Stimulated activated CD4-positive, alpha-beta T cell treated with anti-CD3 and anti-CD28 coated beads, Interleukin-1b, Interleukin-23, amount 100 ng/mL, for 1 hour (primary cell): ENCODE measurements at places on chromosomes 3 and 15.

DNA sequence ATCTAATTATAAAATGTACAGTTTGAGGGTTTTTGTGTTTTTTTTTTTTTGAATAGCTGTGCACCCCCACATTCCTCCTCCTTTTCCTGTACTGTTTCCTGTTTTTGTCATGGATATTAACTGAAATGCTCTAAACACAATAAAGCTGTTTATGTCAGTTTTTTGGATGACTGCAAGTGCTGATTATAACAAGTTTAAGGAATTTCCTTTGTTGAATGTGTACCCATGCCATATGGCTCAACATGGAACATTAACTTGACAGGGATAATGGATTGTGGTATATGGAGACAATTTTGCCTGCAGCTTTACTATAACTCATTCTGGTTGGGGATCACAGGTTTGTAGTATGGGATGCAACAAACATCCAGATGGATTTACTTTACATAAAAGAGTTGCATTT is 216.4 kb downstream of the TCF12 start:
- no peak for DNase-seq

- no peak for DNase-seq
These were observed 6.6 kb downstream of the ATP6V1A start for GRCh38 chr3:113753376-113753985.

DNA sequence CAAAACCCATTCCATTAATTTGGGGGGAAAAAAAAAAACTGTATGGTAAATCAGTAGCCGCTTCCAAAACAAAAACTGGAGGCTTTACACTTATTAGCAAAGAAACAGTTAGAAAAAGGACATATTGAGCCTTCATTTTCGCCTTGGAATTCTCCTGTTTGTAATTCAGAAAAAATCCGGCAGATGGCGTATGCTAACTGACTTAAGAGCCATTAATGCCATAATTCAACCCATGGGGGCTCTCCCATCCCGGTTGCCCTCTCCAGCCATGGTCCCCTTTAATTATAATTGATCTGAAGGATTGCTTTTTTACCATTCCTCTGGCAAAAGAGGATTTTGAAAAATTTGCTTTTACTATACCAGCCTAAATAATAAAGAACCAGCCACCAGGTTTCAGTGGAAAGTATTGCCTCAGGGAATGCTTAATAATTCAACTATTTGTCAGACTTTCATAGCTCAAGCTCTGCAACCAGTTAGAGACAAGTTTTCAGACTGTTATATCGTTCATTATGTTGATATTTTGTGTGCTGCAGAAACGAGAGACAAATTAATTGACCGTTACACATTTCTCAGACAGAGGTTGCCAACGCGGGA is 9.4 kb upstream of the RPL24 start:
- DNase-seq, result no peak

- DNase-seq, result no peak
These were observed 18.3 kb downstream of the SLC12A8 start for GRCh38 chr3:125194061-125194848.

- no peak for DNase-seq
These were observed 6.8 kb downstream of the EDEM1 start for GRCh38 chr3:5194341-5194740.

GRCh38 chr15:95995375-95996168 is 334.9 kb upstream of the NR2F2 start:
- DNase-seq, result no peak

DNA sequence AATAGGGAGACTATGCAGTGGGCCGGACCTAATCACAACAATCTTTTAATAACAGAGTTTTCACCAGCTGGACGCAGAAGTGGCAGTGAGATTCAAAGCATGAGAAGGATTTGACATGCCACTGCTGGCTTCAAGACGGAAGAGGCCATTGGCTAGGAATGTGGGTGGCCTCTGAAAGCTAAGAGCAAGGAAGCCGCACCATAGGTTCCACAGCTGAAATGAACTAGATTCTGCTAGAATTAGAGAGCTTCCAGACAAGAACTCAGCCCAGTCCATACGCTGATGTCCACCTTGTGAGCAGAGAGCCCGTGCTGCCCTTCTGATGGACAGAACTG is 6.9 kb upstream of the NCBP2 start:
- no peak for DNase-seq

DNA sequence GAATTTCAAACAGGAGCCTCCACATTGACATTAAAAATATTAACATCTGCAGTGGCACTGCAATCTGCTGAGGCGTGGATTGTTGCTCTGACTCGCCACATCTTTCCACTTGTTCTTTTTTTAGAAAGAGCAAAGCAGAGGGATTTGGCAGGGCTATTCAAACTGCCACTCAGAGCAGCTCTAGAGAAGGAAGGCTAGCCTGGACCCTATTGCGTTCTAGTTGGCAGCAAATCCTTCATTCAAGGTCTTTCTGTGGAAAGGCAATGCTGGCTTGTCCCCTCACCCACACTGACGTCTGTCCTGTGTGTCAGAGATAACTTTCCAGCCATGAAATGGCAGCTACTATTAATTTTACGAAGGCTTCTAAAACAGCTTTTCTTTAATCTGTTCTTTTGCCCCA is 483.2 kb upstream of the SGO1 start:
- DNase-seq, result no peak

- no peak for DNase-seq
These were observed 77.0 kb upstream of the PRR23C start for GRCh38 chr3:139121513-139122220.

DNA sequence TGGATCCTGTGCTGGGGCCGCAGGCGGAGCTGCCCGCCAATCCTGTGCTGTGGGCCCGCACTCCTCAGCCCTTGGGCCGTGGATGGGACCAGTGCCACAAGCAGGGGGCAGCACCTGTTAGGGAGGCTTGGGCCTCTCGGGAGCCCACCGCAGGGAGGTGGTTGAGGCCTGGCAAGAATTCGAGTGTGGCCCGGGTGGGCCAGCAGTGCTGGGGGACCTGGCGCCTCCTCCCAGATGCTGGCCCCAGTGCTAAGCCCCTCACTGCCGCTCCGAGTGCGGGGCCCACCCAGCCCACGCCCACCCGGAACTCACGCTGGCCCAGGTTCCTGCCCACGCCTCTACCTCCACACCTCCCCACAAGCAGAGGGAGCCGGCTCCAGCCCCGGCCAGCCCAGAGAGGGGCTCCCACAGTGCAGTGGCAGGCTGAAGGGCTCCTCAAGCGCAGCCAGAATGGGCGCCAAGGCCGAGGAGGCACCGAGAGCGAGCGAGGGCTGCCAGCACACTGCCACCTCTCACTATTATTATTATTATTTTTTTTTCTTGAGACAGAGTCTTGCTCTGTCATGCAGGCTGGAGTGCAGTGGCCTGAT is 31.4 kb upstream of the TBL1XR1 start:
- DNase-seq, result no peak

- no peak for DNase-seq
These were observed 81.5 kb upstream of the RASGRF1 start for GRCh38 chr15:79172032-79172481.

DNA sequence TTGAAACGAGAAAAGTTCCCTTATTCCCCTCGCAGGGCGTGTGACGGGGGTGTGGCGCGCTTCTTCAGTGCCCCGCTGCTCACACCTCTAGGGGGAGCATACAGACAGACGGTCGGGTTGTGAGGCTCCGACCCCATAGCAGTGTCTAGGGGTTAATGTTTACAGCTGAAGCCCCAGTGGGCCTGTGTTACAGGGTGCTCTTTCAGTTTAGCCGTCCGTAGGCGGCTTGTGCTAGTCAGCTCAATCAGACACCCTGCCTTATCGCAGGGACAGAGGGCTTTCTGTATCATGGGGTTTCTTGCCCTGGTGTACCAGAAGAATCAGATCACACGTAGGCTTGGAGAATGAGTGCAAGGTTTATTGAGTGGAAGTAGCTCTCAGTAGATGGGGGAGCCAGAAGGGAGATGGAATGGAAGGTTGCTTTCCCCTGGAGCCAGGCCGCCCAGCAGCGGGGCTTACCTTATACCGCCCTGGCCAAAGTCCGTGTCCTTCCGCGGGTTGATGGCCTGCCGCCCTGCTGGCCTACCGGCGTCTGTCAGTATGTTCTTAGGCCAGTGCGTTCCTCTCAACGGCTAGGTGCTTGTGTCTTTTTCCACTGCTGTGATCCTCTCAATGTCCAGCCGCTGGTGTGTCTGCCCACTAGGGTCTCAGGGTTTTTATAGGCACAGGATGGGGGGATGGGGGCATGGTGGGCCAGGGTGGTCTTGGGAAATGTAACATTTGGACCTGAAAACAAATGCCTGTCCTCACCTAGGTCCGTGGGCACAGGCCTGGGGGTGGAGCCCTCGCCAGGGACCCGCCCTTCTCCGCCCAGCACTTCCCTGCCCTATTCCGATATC is 32.2 kb upstream of the ACP3 start:
- no peak for DNase-seq

- no peak for DNase-seq
These were observed 74.0 kb upstream of the MANF start for GRCh38 chr3:51311055-51311454.

- DNase-seq, result no peak
These were observed 85.0 kb upstream of the STAC start for GRCh38 chr3:36295296-36295695.

- DNase-seq, result no peak
These were observed 6.4 kb downstream of the DUT start for GRCh38 chr15:48337607-48338006.

- no peak for DNase-seq
These were observed 306.2 kb downstream of the NLGN1 start for GRCh38 chr3:173703771-173704170.

- no peak for DNase-seq
These were observed 1.1 kb downstream of the IQCF6 start for GRCh38 chr3:51777985-51778384.

- no peak for DNase-seq
These were observed 98.6 kb downstream of the ARNT2 start for GRCh38 chr15:80502782-80503181.

DNA sequence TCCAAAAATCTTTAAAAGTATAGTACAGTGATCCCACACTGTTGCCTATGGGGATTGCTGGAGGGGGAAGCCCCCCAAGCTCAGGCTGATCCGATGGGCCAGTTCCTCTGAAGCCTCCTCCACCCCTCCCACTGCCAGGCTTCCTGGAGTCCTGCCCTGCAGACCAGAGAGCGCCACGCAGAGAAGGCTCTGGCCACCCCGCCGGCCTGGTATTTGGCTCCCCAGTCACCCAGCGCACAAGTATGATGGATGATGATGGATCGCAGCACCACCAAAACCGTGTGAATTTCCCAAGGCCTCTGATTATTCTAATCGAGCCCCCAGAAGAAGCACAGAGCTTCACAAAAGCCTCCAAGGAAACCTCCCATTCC is 259.0 kb downstream of the MECOM start:
- no peak for DNase-seq

DNA sequence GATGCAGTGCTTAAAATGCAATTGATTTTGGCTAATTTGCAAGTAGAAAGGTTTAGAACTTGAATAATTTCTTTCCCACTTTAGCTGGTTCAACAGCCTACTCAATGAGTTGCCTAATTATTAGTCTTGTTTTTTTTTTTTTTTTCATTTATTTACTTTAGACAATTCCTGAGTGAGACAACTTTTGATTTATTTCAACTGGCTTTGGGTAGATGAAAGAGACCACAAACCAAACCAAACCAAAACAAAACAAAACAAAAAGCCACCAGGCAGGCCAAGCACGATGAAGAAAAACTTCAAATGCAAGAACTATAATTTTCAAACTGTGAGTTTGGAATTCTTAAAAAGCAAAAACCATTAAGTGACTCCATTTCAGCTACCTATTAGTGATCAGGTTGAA is 469.9 kb downstream of the GBE1 start:
- no peak for DNase-seq

DNA sequence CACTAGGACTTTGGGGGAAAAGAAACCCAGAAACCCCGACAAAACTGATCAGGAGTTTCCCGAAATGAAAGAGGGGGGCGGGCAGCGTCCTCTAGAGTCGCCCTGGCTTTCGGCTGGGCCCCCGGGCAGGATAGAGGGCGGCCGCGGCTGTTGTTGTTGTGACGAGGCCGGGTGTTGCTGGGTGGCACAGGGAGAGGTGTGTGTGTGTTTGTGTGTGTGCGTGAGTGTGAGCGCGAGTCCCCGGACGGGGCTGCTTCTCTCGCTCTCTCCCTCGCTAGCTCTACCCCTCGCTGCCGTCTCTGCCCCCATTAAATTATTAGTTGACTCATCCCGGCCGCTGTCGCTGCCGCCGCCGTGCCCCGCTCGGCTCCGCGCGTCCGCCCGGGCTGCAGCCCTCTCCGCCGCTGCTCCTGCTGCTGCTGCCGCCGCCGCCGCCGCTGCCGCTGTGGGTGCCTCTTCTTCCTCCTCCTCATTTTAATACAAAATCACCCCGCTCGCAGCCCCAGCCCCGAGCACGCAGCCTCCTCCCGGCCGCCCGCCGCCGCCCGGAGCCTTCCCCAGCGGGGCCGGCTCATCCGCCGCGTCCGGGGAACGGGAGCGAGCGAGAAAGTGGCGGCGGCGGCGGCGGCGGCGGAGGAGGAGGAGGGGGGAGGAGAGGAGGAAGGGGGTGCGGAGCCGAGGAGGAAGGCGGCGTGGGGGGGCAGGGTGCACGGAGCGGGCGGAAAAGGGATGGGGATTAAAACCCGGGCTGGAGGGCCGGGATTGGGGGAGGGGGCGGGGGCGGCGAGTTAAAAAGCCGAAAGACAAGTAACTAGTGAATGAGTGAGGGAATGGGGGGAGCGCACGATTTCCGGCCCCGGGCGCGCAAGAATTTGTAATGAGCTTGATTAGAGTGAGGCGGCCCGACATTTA is at the start of gene SATB1:
SATB1 (minus strand) TSS at position 611 of the 912 bp plus-strand sequence. CDS start 4,372 bp downstream, outside the sequence.
- no peak for DNase-seq

DNA sequence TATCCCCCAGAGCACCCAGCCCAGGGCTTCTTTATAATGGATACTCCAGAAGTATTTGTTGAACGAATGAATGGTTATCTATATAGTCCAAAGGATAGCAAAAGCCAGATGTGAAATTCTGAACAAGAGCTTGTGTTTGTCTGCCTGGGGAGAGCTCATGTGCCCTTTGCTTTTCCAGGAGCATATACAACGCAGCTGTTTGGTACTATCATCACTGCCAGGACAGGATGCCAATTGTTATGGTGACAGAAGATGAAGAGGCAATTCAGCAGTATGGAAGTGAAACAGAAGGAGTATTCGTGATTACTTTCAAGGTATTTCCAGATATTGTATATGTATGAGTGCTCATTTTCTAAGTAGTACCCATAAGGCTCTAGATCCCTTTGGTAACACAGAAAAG is 15.2 kb downstream of the DIS3L start:
- no peak for DNase-seq

DNA sequence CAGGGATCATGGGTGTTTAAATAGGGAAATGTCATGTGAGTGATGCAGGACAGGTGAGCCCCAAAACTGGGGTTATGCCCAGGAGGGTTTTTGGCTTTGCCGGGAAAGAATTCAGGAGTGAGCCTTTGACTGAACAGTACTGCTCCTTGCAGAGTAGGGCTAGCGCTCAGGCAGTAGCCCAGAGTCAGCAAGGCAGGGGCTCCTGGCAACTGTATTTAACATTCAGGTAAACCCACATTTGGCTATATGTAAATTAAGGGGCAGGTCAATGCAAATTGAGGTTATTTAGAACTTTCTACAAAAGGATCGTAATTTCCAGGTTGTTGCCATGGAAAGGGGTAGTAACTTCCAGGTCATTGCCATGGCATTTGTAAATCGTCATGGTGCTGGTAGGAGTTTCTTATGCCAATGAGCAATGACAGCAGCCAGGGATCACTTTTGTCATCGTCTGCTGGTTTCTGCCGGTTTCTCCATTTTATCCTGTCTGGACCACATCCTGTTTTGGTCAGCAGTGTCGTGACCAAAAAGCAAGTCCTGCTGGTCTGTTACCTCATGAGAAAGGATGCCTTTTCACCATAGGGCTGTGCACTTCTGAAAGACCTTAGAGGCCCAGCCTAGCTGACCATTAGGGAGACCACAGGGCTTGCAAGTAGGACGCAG is 24.3 kb downstream of the MTHFS start:
- DNase-seq, result no peak

GRCh38 chr15:70584441-70584837 is 178.9 kb downstream of the UACA start:
- no peak for DNase-seq

- no peak for DNase-seq
These were observed 274.7 kb downstream of the CD47 start for GRCh38 chr3:107816107-107816506.
